ENCODE measurements at places on chromosomes 16 and 17. TPM values are rescaled to one million over a fixed set of nuclear protein-coding genes. Genes with fewer than 3 reads are reported as not detected.

The UMOD gene
- total RNA-seq, result not detected

The P2RX5 gene
- 0.66 TPM for total RNA-seq

The KRT28 gene
- not detected for total RNA-seq

The ZMYND15 gene
- total RNA-seq, result 2.2 TPM

The KRT14 gene
- not detected for total RNA-seq

The KRT222 gene
- total RNA-seq, result not detected

GRCh38 chr16:56348168-56349085 is 76.9 kb downstream of the AMFR start:
- no peaks in the 10 kb centered on the region for H3K27me3 ChIP-seq
- H3K4me1 ChIP-seq, result no peaks in the 10 kb centered on the region
- H3K27ac ChIP-seq, result no peak overlapping the region
- H3K4me3 ChIP-seq, result no peak overlapping the region
- no peak for DNase-seq

- no peaks in the 10 kb centered on the region for H3K27me3 ChIP-seq
- no peaks in the 10 kb centered on the region for H3K4me1 ChIP-seq
- no peaks in the 10 kb centered on the region for H3K36me3 ChIP-seq
- no peak for DNase-seq
- no peak overlapping the region for H3K27ac ChIP-seq
- H3K4me3 ChIP-seq, result no peak overlapping the region
Observed at GRCh38 chr16:828891-829290, 28.4 kb upstream of the GNG13 start.

- H3K27ac ChIP-seq, result no peak overlapping the region
- peak; percentile 63 for DNase-seq
- H3K4me3 ChIP-seq, result peak overlapping the region; percentile 19
- H3K4me1 ChIP-seq, result no peaks in the 10 kb centered on the region
- H3K36me3 ChIP-seq, result no peaks in the 10 kb centered on the region
- H3K27me3 ChIP-seq, result no peaks in the 10 kb centered on the region
Observed at GRCh38 chr16:84312783-84313382, 18.2 kb downstream of the WFDC1 start.

DNA sequence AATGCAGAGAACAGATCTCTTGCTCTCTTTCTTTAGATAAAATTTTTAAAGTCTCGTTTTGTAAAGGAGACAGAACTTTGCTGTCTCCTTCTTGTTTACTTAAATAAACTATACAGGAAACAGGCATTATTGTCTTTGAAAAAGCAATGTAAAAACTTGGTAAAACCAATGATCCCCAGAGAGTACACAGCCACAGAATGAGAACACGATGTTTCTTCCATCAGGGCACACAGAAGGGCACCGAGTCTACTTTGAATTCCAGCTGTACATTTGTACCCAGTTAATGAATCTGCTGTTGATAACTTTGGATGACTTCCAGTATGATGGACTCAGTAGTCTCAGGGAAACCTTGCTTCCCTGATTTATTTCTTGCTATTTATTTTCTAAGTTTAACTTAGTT is 8.1 kb upstream of the TMEM100 start:
- DNase-seq, result no peak
- H3K4me3 ChIP-seq, result no peak overlapping the region
- H3K27ac ChIP-seq, result no peak overlapping the region
- no peaks in the 10 kb centered on the region for H3K36me3 ChIP-seq

- peak; percentile 70 for DNase-seq
- H3K27ac ChIP-seq, result no peak overlapping the region
- no peaks in the 10 kb centered on the region for H3K27me3 ChIP-seq
- H3K36me3 ChIP-seq, result no peaks in the 10 kb centered on the region
Observed at GRCh38 chr17:33520426-33521330, 227.6 kb upstream of the ASIC2 start.

- H3K36me3 ChIP-seq, result no peaks in the 10 kb centered on the region
- DNase-seq, result no peak
- H3K27me3 ChIP-seq, result no peaks in the 10 kb centered on the region
- H3K4me3 ChIP-seq, result no peak overlapping the region
Observed at GRCh38 chr17:42403150-42403549, 14.9 kb upstream of the STAT3 start.

GRCh38 chr16:57999971-58000705 is at the start of gene ZNF319:
Gene ZNF319 (minus strand): TSS chr16:58000672. CDS start chr16:57998265, 2,407 bp downstream.
- no peaks in the 10 kb centered on the region for H3K36me3 ChIP-seq
- peaks cover 17% of the 10 kb centered on the region for H3K4me1 ChIP-seq
- peak within 1 kb of the TSS; percentile 88 for H3K4me3 ChIP-seq
- DNase-seq, result no peak
- H3K27me3 ChIP-seq, result no peaks in the 10 kb centered on the region
